Astrocyte (in vitro differentiated cells and primary cell): ENCODE measurements at places on chromosomes 2 and 18. TPM values are rescaled to one million over a fixed set of nuclear protein-coding genes. Genes with fewer than 3 reads are reported as not detected.

DNA sequence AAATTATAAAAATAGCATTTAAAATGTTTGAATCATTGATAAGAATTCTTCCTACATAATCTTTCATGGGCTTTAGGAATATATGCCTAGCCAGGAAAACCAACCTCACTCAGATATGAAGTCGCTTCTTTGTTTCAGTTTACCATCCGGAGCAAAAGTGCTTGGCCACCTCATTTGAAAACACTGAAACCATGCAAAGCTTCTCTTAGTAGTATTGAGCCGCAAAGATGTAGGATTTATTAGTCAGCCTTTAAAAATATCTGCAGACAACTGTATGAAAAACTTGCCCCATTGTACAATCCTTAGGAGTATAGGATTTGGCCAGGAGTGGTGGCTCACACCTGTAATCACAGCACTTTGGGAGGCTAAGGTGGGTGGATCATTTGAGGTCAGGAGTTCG, 24.3 kb upstream of the GPD2 start:
- DNase-seq = no peak

The ABCG5 gene
- total RNA-seq = not detected in 2 replicates

GRCh38 chr2:162114271-162114670, 37.8 kb downstream of the GCG start:
- DNase-seq = no peak

- no peak for DNase-seq
Observed at GRCh38 chr2:217048730-217049129, 188.9 kb upstream of the TNP1 start.

DNA sequence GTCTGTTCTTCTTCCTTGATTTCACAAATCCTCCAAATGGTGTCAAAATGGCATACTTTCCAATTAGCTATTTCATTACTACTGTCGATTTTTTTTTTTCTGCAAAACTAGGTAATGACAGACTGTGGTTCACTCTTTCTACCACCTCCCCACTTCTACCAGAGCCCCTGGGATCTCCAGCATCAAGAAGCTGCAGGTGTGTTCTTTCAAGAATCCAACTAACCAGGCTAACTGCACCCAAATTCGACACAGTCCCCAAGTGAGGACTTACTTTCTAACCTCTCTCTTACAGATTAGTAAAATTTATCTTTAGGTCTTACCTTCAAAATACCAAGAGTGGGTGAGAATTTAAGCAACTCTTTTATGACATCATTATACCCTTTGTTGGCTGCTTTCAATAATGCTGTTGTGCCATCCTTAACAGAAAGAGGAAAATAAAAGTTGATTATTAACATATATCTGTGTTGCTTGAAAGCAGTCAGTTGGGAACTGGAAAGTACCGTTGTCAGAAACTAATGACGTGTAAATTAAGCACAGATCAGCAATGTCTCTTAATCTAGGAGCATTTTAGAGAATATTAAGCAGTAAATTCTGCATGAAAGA, 31.2 kb upstream of the NPC1 start:
- DNase-seq = no peak

GRCh38 chr18:51890762-51891161, 449.2 kb upstream of the DCC start:
- DNase-seq = peak; percentile 16

DNA sequence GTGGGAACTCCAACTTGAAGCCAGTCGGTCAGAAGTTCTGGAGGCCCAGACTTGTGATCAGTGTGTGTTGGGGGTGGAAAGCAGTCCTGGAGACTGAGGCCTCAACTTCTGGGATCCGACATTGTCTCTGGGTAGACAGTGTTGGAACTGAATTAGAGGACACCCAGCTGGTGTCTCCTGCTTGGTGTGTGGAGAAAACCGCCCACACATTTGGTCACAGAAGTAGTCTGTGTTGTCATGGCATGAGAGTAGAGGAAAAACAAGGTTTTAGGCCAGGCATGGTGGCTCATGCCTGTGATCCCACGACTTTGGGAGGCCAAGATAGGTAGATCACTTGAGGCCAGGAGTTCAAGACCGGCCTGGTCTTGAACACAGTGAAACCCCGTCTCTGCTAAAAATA, 51.5 kb downstream of the PUM2 start:
- no peak for DNase-seq
